ENCODE measurements at places on chromosomes 6 and 20.

- peak; percentile 75 for DNase-seq
Measured at GRCh38 chr6:123316733-123317323, 319.9 kb downstream of the TRDN start.

- DNase-seq, result no peak
Measured at GRCh38 chr20:47809161-47809960, 24.1 kb upstream of the SULF2 start.

- no peak for DNase-seq
Measured at GRCh38 chr20:3751675-3752385, 15.7 kb downstream of the ADISSP start.

DNA sequence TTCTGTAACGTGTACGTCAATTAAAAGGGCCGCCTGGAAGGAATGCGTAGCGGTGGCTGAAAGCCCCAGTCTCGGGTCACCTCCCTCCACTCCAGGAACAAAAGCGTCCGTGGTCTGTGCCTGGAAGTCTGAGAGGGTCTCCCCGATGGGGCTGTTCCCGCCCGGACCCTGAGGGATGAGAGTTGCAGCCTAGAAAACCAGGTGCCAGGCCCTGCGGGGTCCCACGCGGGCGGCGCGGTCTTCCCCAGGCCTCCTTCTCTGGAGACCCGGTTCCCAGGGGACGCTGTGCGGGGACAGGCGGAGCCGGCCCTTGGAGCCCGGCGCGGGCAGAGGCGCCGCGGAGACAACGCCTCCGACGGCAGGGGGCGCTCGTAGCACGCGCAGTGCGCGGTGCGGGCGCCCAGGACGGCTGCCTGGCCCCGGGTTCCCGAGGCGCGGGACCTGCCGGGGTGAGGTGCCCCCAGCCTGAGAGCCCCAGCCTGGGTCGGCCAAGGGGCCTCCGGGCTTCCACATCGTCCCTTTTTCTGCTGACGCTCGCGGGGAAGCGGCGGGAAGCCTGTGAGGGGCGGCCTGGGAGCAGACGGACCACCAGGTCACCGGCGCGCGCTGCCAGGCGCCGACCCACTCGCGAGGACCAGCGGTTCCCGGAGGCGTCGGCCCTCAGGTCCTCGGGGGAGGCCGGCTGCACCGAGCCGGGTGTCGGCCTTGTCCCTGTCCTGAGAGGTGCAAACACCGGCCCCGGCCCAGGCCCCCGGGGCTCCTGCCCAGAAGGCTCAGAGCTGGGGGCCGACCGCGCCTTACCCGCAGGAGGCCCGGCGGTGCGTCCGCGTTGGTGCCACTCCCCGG lies 5.3 kb upstream of the FOXC1 start:
- peak; percentile 92 for DNase-seq

DNA sequence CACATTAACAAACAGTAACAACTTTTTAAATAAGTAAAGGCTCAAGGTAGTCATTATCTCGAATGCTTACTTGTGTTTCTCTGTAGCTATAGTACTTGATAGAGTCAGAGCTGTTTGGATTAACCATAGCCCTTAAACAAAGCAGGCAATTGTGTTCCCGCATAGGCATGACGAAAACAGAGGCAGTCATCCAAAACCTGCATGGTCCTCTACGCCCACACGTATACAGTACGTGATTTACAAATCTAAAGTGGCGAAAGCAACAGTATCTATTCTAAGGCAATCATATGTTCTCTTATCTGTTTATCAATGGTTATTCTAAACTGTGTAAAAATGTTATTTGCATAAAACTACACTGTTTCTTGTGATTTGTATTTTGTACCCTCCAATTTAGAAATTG lies 31.8 kb downstream of the HFE start:
- no peak for DNase-seq

GRCh38 chr6:109297406-109298110 lies 84.7 kb downstream of the CD164 start:
- DNase-seq, result no peak

GRCh38 chr20:32271620-32272019 lies 5.8 kb upstream of the KIF3B start:
- no peak for DNase-seq

GRCh38 chr20:43590036-43590391 lies 723 bp upstream of the IFT52 start:
- no peak for DNase-seq

GRCh38 chr20:63693733-63694583 lies 2.5 kb upstream of the TNFRSF6B start:
- no peak for DNase-seq

DNA sequence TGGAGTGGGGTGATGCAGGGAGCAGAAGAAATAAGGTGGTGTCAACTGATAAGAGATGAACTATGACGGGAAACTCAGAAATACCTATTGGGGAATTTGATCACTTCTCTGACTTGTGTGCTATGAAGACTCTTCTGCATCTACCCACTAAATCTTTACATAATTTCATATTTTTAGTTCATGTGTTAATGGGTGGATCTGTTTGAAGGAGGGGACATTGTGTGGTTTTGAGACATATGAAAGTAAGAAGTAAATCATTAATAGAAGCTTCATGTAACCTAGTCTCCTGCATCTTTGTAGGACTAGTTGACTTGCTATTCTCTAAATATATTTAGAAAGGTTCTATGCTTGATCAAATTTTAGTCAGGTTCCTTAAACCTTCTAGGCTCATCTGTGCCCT lies 86.6 kb upstream of the MEI4 start:
- no peak for DNase-seq

- no peak for DNase-seq
Measured at GRCh38 chr20:40770564-40771307, 81.7 kb upstream of the MAFB start.

GRCh38 chr20:52852714-52853113 lies 119.4 kb upstream of the TSHZ2 start:
- no peak for DNase-seq

DNA sequence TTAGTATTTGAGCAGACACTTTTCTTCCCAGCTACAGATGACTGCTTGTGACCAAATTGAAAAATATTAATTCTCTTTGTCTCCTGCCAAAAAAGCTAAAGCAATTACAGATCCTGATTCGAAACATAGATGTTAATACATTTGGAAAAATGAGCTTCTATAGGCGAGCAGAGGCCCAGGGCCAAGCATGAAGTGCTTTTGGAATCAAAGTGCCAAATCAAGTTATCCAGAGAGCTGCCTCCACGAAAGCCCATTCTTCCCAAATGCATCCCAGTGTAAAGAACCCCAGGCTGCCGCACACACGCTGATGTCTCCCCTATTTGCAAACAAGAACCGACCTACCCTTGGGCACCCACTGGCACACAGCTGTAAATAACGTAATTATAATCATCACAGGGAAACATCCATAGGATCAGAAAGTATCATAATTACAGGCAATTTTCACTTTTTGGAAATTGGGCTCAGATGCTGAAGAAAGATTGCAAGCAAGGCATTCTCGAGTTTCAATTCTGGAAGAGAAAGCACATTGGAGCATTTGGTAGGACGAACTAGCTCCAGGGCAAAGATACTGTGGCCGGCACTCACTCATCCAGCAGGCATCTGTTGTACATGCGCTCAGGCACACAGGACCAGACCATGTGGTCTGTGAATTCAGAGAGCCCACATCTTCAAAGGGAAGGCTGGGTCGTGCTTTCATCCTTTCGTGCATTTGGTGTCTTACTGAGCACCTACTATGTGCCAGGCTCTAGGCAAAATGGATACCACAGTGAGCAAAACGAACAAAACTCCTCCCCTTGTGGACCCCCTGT lies 45.9 kb downstream of the BMP7 start:
- peak; percentile 66 for DNase-seq

DNA sequence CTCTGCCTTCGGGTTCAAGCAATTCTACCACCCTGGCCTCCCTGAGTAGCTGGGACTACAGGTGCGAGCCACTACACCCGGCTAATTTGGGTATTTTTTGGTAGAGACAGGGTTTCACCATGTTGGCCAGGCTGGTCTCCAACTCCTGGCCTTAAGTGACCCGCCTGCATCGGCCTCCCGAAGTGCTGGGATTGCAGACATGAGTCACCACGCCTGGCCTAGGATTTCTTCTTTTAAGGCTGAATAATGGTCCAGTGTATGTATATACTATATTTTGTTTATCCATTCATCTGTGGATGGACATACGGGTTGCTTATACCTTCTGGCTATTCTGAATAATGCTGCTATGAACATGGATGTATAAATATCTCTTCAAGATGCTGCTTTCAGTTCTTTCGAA lies 17.1 kb downstream of the RIOK1 start:
- no peak for DNase-seq

- DNase-seq, result no peak
Measured at GRCh38 chr20:60332523-60332922, 374.3 kb downstream of the CDH26 start.

- DNase-seq, result peak; percentile 65
Measured at GRCh38 chr20:22312744-22313346, 271.5 kb downstream of the FOXA2 start.

- DNase-seq, result peak; percentile 23
Measured at GRCh38 chr6:27545271-27546046, 72.6 kb upstream of the ZNF184 start.

- DNase-seq, result no peak
Measured at GRCh38 chr20:5433352-5433751, 116.6 kb upstream of the PROKR2 start.

- no peak for DNase-seq
Measured at GRCh38 chr20:33654680-33655161, 7.4 kb upstream of the C20orf144 start.

- DNase-seq, result no peak
Measured at GRCh38 chr20:53782612-53783246, 189.1 kb upstream of the ZNF217 start.

DNA sequence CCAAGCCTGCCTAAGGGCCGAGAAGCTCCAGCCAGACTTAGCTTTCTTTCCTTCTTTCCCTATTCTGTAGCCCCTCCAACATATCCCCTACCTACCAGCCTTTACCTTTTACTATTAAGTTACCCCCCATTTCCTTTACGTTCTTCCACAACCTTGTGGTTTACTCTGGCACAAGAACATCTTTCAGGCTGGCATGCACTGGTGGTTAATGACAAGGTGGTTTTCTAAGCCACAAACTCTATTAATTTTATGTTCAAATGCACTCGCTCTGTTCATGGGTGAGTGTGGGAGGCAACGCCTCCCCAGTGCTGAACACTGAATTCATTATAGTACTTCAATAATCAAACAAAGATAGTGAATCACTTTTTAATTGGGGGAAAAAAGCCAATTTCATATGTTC lies 64.4 kb downstream of the TRERF1 start:
- DNase-seq, result no peak

DNA sequence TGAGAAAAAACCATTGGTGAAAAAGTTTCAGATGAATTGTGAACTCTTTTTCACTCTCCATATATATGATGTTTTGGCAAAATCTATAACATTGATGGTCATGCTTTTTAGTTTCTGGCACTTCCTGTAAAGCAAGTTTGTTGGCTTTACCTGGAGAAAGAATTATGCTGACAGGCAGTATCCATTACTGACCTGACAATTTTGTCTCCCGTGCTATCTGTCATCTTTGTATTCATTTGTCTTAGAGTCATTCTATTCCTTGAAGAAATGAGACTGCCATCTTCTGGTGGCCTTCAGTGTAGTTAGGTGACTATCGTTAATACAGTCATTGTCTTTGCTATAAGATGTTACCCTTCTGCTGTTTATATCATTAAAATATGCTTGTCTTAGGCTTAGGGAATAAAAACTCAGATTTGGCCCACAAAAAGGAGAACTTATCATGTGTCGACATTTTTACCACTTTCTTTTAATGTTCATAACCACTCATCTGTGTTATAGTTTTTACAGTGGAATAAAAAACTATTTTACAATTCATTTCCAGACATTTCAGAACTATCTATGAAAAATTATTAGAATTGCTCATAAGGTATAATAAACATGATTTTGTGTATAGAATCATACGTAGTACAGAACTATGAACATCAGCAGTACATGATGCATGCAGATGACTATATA lies 707.0 kb downstream of the EPM2A start:
- peak; percentile 50 for DNase-seq

GRCh38 chr20:8796088-8796660 lies 272.7 kb upstream of the PLCB4 start:
- DNase-seq, result peak; percentile 49

DNA sequence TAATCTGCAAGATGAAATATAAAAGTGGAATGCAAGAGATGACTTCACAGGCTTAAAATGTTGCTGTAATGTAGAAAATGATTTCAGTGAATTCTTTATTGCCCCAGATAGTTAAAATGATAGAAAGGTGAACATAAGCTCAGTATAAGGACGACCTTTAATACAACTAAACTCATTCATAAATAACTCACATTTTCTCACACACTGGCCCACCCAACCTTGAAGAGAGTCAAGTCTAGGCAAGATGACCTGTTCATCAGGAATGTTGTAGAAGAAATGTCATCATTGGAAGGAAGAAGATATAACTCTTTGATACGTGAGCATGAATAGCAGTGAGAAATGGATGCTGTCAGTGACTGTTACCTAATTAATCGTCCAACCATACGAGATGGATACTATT lies 111.1 kb upstream of the SASH1 start:
- DNase-seq, result peak; percentile 49

DNA sequence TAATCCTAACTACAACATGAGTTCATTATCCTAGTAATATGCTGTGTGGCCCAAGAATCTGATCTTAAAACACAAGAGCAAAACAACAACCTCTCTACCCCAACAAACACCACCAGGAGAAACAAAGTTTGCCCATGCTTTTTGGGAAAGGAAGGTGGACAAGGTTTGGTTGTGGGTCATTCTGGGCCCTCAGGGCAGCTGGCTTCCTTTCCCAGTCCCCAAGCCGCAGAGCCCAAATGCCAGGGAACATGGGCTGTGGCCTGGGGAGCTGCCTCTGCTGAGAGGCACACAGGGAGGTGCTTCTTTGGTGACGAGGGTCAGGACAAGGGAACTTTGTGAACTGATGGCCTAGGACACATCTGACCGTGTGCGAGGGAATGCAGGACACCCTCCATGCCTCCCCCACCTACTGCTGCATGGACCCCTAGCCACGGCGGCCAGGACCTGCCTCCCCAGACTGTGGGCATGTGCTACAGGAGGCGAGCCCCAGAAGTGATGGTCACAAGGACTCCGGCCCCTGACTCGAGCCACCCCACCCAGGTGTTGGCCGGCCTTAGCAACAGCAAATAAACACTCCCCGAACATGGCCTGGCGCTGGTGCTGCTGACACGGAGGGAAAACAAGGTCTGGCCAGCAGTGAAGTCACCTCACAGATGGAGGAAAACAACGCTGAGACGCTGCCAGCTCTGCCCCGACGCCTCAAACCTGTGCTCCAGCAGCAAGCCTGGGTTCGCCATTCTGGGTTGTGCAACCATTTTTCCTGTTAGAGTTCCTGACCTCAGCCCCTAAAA lies 55.6 kb downstream of the RRBP1 start:
- DNase-seq, result no peak

- no peak for DNase-seq
Measured at GRCh38 chr6:113329942-113330635, 527.1 kb upstream of the MARCKS start.

DNA sequence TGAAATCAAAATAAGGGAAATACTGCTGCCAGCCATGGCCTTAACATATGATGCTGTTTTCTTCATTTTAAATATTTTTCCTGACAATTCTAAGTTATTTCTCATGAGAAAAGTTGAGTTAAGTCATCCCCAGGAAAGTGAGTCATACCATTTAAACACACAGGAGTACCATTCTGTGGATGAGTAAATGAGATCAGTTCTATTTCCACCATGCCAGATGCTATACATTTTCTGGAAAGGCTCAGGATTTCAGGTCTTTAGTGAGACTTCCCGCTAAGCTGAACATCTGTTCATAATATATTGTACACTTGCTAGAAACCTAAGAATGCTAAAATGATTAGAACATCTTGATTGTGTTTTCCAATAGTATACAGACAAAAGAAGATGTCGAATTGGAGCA lies 256.2 kb upstream of the MANEA start:
- DNase-seq, result no peak
